ENCODE measurements at places on chromosomes 11 and 22. TPM values are rescaled to one million over a fixed set of nuclear protein-coding genes. Genes with fewer than 3 reads are reported as not detected.

Gene MMP8
- not detected for total RNA-seq

DNA sequence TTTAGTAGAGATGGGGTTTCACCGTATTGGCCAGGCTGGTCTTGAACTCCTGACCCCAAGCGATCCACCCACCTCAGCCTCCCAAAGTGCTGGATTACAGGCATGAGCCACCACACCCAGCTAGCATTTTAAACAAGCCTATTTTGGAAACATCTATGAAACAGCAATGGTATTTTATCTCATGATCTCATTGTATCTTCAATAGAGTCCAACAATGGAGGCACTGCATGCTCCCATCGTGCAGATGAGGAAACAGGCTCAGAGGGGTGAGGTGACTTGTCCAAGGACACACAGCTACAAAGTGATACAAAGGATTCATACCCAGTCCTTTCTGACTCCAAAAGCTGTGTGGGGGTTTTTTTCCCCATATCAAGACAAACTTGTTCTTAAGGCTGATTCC, 39.0 kb upstream of the RTL6 start:
- DNase-seq: no peak

Gene FOSL1
- 71.4 TPM for total RNA-seq

Gene LINC01488
- not detected for total RNA-seq

DNA sequence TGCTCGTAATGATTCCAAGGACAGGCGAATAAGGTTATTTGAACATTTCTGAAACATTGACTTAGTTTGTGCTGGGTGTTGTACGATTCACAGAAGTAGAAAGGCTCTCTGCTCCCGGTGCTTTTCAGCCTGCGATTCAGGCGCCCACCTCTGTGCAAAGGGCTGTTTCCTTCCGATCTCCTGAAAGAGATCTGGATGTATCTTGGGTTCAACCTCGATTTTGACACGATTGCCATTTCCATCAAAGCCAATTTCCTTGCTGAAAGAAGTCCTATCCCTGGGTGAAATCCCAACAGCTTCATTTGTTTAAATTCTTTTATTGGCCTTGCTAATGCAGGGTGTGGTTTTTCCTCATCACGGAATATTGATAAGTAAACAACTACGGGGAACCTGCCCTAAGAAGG, 1.1 kb upstream of the ZC3H12C start:
- DNase-seq: no peak

Gene SLC22A8
- total RNA-seq: not detected

Gene FLRT1
- total RNA-seq: not detected

DNA sequence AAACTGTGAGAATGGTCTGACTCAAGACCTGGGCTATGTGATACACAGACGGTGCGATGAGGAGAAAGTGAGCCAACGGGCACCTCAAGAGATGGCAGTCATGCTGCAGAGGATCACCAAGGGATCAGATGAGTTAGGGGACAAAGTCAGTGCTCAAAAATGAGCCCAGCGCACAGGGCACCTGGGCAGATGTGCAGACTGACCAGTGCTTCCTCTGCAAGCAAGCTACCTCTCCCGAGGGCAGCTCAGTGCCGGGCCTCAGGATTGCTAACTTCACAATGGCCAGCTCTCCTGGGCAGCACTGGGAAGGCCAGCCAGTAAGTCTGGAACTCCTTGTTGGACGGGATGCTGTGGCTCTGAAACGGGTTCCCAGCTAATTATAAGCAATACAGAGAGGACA, 15.3 kb downstream of the HDHD5 start:
- no peak for DNase-seq

Data from glomerular endothelial cell (primary cell).